ENCODE measurements at places on chromosomes 16 and 17. TPM values are rescaled to one million over a fixed set of nuclear protein-coding genes. Genes with fewer than 3 reads are reported as not detected.

GRCh38 chr17:6599364-6599763 lies 41.1 kb downstream of the KIAA0753 start:
- H3K27ac ChIP-seq, result no peak overlapping the region
- no peaks in the 10 kb centered on the region for H3K27me3 ChIP-seq
- DNase-seq, result no peak
- no peak overlapping the region for H3K4me3 ChIP-seq
- H3K36me3 ChIP-seq, result peaks cover 61% of the 10 kb centered on the region

DNA sequence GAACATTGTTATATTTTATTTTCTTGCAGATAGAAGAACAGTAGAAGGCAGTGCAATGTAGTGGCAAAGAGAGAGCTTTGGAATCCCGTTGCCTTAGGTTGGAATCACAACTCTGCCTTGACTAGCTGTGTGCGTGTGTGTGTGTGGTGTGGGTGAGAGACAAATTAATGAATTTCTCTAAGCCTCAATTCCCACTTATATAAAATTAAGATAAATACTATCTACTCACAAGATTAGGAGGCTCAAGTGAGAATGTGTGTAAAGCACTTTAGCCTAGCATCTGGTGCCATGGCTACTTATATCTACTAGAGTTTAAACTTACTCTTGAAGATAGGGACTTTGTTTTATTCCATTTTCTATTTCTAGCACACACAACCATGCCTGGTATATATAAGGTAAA lies 12.8 kb downstream of the CPD start:
- no peak overlapping the region for H3K27ac ChIP-seq
- peaks cover 13% of the 10 kb centered on the region for H3K36me3 ChIP-seq
- no peak overlapping the region for H3K4me3 ChIP-seq
- no peaks in the 10 kb centered on the region for H3K27me3 ChIP-seq
- no peak for DNase-seq

GRCh38 chr16:83214671-83215070 lies 587.9 kb downstream of the CDH13 start:
- no peaks in the 10 kb centered on the region for H3K36me3 ChIP-seq
- DNase-seq, result no peak
- no peaks in the 10 kb centered on the region for H3K4me1 ChIP-seq
- no peak overlapping the region for H3K4me3 ChIP-seq
- no peak overlapping the region for H3K27ac ChIP-seq

DNA sequence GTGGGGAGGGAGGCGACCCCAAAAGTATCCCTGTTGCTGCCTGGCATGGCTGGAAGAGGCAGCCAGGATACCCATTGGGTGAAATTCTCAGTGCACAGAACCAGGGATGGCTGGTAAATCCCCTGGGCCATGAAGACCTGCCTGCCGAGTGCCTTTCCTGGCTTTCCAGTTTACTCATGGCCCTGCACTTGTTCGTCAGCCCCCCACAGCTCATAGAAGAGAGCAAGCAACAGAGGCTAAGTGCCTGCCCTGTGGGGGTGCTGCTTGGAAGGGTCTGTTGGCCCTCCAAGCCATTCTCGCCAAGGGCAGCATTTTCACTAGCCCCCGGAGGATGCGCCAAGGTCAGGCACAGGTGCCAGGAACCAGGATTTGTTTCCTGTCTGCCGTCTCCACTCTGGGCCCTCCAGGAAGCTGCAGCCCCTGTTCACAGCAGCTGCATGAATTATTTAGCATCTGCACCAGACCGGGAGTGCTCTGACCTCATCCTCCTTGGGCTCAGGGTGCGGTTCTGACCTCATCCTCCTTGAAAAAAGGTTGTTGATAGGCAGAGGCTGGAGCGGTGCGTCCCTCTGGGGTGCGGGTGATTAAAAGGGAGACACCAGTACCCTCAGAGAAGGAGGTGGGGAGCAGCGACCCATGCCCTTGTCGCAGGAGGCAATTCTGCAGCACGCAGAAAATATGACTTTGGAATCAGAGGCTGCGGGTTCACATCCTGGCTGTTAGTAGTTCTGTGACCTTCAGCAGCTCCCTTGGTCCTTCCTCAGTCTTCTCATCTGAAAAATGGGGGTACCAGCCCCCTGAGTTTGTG lies 14.2 kb upstream of the CD300A start:
- H3K4me1 ChIP-seq, result peaks cover 35% of the 10 kb centered on the region
- H3K27ac ChIP-seq, result no peak overlapping the region
- DNase-seq, result no peak

- H3K36me3 ChIP-seq, result peaks cover 15% of the 10 kb centered on the region
- no peak for DNase-seq
These were observed 14.7 kb upstream of the FAM83G start for GRCh38 chr17:19019041-19019941.

DNA sequence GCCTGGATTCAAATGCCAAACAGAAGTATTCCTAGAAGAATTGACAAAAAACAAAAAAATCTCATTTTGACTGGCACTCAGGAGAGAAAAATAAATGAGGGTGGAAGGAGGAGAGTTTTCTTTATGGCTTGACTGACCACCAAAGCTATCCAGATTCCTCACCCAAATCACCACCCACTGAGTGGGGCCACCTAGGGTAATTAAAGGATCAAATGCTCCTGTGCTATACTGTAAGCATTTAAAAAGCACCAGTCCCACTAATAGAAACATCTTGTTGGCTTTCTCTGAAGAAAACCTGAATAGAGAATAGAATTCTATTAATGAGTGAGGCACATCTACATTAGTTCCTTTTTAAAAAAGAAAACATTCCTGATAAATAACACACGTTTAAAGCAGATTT lies 163.3 kb downstream of the ANKFN1 start:
- no peaks in the 10 kb centered on the region for H3K27me3 ChIP-seq
- H3K4me3 ChIP-seq, result no peak overlapping the region
- no peak for DNase-seq
- H3K4me1 ChIP-seq, result no peaks in the 10 kb centered on the region
- H3K27ac ChIP-seq, result no peak overlapping the region
- H3K36me3 ChIP-seq, result no peaks in the 10 kb centered on the region

DNA sequence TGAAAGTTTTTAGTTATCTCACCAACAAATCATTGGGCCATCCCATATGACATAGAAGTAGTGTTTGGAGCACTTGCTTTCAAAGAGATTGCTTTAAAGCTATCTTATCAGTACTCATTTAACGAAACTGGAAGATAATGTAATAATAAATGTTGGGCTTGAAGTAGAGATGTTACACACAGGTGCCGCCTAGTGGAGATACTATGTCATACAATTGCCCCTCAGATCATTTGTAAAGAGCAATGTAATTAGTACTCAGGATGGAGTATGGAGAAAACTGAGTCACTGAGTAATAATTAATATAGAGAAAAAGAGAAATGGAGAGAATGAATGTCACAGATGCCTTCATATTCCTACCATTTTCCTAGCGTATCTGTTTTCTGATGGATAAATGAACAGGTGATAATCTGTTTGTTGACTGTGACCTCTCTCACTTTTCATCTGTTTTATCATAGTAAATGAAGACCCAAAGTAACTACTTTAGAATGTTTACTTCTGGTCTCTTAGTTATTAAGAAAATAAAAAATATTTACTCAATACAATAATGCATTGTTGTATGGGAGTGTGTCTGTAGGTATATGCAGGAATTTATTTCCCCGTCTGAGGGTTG lies 80.4 kb downstream of the EFCAB5 start:
- no peaks in the 10 kb centered on the region for H3K27me3 ChIP-seq
- peak; percentile 4 for DNase-seq
- H3K27ac ChIP-seq, result no peak overlapping the region
- no peaks in the 10 kb centered on the region for H3K4me1 ChIP-seq

DNA sequence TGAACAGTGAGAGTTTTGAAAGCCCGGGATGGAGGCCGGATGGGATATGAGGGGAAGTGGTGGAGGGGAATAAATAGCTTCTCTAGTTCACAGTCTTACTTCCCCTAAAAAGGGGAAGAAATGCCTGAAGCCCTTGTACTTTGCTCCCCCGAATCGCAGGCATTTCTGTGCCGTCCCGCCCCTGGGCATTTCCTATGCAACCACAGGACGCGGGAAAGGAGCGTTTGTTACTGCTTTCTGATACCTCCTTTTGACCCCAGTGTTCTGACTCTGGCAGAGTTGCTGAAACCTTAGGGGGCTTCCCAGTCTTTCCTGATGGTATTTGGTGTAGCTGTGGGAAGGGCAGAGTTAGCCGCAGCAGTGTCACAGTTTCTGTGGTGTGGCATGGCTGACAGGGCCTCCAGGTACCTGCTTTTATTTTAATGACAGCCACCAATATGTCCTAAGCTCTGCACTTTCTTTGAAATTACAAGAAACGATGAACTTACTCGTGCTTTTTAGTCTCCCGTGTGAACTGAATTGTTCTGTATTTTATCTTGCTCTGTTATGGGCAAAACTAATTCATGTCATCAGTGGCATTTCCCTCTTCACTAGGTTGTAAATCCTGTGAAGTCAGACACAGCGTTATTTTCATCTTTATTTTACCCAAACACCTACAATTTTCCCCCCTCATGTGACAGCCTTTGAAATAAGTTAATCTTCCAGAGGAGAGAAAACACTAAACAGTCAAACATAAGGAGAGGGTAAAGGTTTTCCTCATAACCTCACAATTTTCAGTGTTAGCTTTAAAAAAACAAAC lies 27.1 kb downstream of the USP10 start:
- no peaks in the 10 kb centered on the region for H3K27me3 ChIP-seq
- H3K4me3 ChIP-seq, result no peak overlapping the region
- H3K36me3 ChIP-seq, result peaks cover 3% of the 10 kb centered on the region
- no peak overlapping the region for H3K27ac ChIP-seq
- no peak for DNase-seq

- H3K4me3 ChIP-seq, result no peak overlapping the region
- peaks cover 2% of the 10 kb centered on the region for H3K27me3 ChIP-seq
- DNase-seq, result no peak
- H3K27ac ChIP-seq, result no peak overlapping the region
- H3K4me1 ChIP-seq, result no peaks in the 10 kb centered on the region
These were observed 66.4 kb downstream of the CMC2 start for GRCh38 chr16:80940069-80940856.

GRCh38 chr17:48055531-48056245 lies 7.5 kb downstream of the NFE2L1 start:
- H3K27me3 ChIP-seq, result no peaks in the 10 kb centered on the region
- DNase-seq, result no peak
- peaks cover 83% of the 10 kb centered on the region for H3K36me3 ChIP-seq
- no peak overlapping the region for H3K4me3 ChIP-seq
- no peaks in the 10 kb centered on the region for H3K4me1 ChIP-seq

GRCh38 chr16:1769402-1770300 lies 1.7 kb downstream of the NME3 start:
- H3K27ac ChIP-seq, result peak overlapping the region; percentile 43
- H3K4me1 ChIP-seq, result peaks cover 4% of the 10 kb centered on the region
- H3K36me3 ChIP-seq, result peaks cover 36% of the 10 kb centered on the region
- H3K27me3 ChIP-seq, result no peaks in the 10 kb centered on the region
- no peak for DNase-seq
- no peak overlapping the region for H3K4me3 ChIP-seq

DNA sequence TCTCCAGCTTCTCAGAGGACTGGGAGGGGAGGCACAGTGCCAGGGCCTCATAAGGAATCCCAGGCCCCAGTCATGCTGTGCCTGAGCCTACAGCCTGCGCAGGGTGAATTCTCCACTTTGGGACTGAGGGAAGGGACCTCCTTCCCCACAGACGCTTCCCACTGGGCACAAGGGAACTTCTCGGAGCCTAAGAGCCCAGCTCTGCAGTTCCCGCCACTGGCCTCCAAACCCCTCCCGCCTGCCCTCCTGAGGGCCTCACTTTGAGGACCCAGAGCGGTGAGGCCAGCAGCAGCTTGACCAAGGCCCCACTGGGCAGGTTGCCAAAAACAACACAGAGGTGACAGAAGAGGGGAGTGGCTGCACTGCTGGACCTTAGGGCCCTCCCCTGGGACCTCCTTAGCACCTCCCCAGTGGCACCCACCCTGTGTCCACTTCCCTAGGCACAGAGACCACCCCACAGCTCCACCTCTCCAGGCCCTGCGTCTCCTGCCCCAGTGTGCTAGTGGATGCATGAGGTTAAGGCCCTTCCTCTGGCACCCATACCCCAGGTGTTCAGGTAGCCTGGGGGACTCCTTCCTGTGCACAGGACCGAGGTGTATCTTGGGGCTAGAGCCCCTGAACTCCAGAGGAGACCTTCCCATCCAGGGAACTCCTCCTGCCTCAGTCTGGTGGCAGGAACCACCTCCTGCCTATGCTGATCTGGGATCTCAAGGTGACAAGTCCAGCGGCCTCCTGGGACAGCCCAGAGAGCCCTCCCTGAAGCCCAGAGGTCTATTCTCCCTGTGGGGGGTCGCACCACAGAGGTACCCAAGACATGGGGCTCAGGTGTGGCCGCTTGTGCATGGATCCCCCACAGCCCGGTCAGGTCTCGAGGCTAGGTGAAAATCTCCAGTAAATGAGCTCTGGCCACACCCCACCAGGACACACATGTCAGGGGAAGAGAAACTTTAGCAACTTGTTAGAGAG lies 3.4 kb downstream of the CASKIN2 start:
- H3K4me1 ChIP-seq, result no peaks in the 10 kb centered on the region
- no peak for DNase-seq
- no peak overlapping the region for H3K27ac ChIP-seq
- H3K27me3 ChIP-seq, result peaks cover 30% of the 10 kb centered on the region
- no peak overlapping the region for H3K4me3 ChIP-seq
- no peaks in the 10 kb centered on the region for H3K36me3 ChIP-seq

DNA sequence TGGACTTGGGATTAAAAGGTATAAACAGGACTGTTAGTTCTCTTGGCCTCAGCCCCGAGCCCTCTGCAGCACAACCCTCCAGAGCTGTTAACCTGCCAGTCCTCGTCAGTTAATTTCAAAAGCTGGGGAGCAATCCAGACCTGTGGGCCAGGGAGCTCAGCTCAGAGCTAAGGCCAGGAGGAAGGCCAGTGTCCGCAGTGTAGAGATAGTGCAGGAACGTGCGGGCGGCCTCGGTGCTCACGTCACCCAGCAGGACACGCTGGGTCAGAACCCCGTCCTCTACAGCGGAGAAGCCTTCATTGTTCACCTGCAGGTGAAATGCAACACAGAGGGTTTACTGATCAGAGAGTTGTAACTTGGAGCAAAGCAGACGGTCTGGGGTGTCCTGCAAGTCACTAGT lies 15.4 kb upstream of the NLRC3 start:
- no peak overlapping the region for H3K4me3 ChIP-seq
- no peaks in the 10 kb centered on the region for H3K27me3 ChIP-seq
- no peak overlapping the region for H3K27ac ChIP-seq
- DNase-seq, result no peak
- H3K36me3 ChIP-seq, result no peaks in the 10 kb centered on the region

Gene WSCD1
- total RNA-seq, result 0.35 TPM

Gene TOM1L1
- total RNA-seq, result 0.51 TPM

Gene TAC4
- total RNA-seq, result not detected

Gene CCL14
- total RNA-seq, result not detected

Data from T-cell (primary cell).